Smooth muscle cell of the pulmonary artery (primary cell): ENCODE measurements at places on chromosomes 13 and 19. TPM values are rescaled to one million over a fixed set of nuclear protein-coding genes. Genes with fewer than 3 reads are reported as not detected.

CDC42EP5 gene
- total RNA-seq = 17.4 and 21.0 TPM in 2 replicates

SPPL2B gene
- total RNA-seq = 45.7 and 64.5 TPM in 2 replicates

PBX4 gene
- total RNA-seq = 0.10 and 0.26 TPM in 2 replicates

SH3GL1 gene
- 40.9 and 45.2 TPM in 2 replicates for total RNA-seq

CABP5 gene
- not detected in 2 replicates for total RNA-seq

FBXO17 gene
- total RNA-seq = 27.2 and 43.7 TPM in 2 replicates

SRRM5 gene
- total RNA-seq = 0.03 TPM in 1 of 2 replicates, not detected in the other

YJU2 gene
- 9.7 and 12.1 TPM in 2 replicates for total RNA-seq

C19orf12 gene
- 24.5 and 29.3 TPM in 2 replicates for total RNA-seq

SWSAP1 gene
- 0.50 and 0.65 TPM in 2 replicates for total RNA-seq

C19orf85 gene
- not detected in 2 replicates for total RNA-seq

LGI4 gene
- 0.59 and 1.5 TPM in 2 replicates for total RNA-seq

FGF21 gene
- not detected in 2 replicates for total RNA-seq

TBC1D4 gene
- total RNA-seq = 19.7 and 21.8 TPM in 2 replicates

RBM26 gene
- 21.0 and 21.6 TPM in 2 replicates for total RNA-seq

CCDC122 gene
- 4.2 and 5.4 TPM in 2 replicates for total RNA-seq

KLK3 gene
- total RNA-seq = not detected in 2 replicates

B3GNT8 gene
- 2.2 and 2.3 TPM in 2 replicates for total RNA-seq

KLK13 gene
- not detected in 2 replicates for total RNA-seq

ZNF101 gene
- 4.6 and 5.4 TPM in 2 replicates for total RNA-seq

SSC5D gene
- total RNA-seq = 39.3 and 40.5 TPM in 2 replicates

SELENOV gene
- not detected in 2 replicates for total RNA-seq

CD70 gene
- not detected in 2 replicates for total RNA-seq

PCP2 gene
- total RNA-seq = not detected in 2 replicates

GJA3 gene
- total RNA-seq = 0.07 and 0.59 TPM in 2 replicates

COL4A2 gene
- total RNA-seq = 1,112 and 1,718 TPM in 2 replicates

TMEM238 gene
- total RNA-seq = 0.23 and 0.39 TPM in 2 replicates

SIRT6 gene
- 13.4 and 13.8 TPM in 2 replicates for total RNA-seq

FGF14 gene
- total RNA-seq = under 0.01 TPM in 1 of 2 replicates, not detected in the other

PGLYRP1 gene
- total RNA-seq = not detected in 2 replicates

SOHLH2 gene
- total RNA-seq = 0.07 and 0.56 TPM in 2 replicates

SULT2B1 gene
- not detected in 2 replicates for total RNA-seq

PNMA8B gene
- total RNA-seq = 0.96 and 1.6 TPM in 2 replicates

FAM216B gene
- not detected in 2 replicates for total RNA-seq

KLK6 gene
- total RNA-seq = not detected in 2 replicates

SCEL gene
- total RNA-seq = not detected in 2 replicates
